ENCODE measurements at places on chromosomes 12 and 14. TPM values are rescaled to one million over a fixed set of nuclear protein-coding genes. Genes with fewer than 3 reads are reported as not detected.

DNA sequence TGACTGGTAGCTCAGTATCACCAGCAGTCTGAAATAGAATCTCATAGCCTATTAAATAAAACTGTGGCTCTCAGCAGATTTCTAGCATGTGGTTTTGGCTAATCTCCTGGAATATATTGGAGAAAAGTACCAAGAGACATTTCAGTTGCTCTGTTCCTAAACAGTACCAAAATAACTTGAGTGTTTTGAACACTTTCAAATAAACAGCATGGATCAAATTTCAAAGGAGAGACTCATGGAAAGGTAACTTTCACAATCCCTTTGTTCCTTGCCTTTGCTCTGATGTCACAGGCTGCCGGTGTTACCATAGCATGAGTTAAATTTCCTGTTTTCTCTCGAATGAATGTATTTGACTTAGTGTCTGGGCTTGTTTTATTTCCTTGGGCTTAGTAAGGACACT is 3.4 kb downstream of the ARG2 start:
- DNase-seq = no peak

- DNase-seq = peak; percentile 92
Measured at GRCh38 chr14:96796851-96797581, at the start of gene VRK1. VRK1 (plus strand) TSS chr14:96797382; CDS start chr14:96833472, 36,090 bp downstream.

DNA sequence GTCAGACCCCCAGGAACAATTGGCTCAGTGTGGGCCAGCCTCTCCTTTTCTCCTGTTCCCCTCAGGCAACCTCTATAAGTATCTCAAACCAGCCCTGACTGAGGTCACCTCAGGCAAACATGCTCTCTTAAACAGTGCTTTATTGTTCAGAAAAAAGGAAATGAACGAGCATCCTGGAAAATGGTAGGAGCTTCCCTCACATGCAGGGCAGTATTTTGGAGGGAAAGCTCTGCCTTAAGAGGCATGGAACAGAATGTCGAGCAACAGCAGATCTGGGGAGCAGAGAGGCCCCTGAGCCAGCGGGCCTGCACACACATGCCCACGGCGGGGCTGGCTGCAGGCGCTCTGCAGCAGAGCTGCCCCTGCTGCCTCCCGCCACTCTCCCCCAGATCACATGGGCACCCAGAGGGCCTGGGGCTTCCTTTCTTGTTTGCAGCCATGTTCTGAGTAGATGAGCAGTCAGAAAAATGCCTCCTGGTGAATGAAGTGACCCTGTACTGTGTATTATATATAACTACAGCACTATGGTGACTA is 42.0 kb downstream of the MOK start:
- no peak for DNase-seq

- no peak for DNase-seq
Measured at GRCh38 chr14:70084226-70084625, 104.5 kb downstream of the SLC8A3 start.

- DNase-seq = no peak
Measured at GRCh38 chr12:65594409-65594808, 229.9 kb upstream of the HMGA2 start.

DNA sequence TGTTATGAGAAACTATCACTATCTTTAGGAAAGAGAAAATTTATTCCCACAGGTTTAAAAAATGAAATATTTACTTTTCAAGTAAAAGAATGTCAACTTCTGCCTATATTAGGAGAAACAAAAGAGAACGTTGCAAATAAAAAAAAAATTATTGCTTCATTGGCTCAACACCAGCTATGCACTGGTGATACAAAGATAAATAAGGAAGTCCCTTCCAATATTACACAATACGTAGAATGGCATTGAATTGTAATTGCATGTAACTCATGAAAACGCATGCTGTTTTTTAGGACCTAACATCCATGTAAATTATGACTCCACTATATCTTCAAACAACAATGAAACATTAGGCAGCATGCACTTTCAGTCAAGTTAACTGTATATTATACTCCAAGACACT is 56.4 kb upstream of the RERGL start:
- DNase-seq = no peak

DNA sequence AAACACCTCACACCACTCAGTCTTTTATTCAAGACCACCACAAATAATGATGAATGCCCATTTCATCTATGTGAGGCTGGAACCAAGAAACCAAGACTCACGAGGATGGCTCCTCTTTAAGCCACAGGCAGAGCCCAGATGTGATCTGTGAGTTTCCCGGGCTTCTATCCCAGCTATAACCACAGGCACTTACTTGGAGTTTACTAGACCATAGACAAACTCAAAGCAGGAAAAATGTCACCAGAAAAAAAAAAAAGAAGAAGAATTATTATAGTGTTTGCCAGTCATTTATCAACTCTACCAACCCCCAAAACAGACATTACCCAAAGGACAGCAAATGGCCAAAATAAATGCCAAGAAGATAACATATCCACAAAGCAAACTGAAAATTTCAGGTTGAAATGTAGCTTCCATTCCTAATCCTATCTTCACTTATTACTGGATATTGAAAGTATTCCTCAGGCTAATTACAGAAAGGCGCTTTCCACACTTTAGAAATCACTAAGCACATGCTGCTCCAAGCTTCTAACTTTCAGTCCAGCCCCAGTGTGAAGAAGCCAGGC is 44.7 kb downstream of the ZFYVE1 start:
- DNase-seq = no peak

DNA sequence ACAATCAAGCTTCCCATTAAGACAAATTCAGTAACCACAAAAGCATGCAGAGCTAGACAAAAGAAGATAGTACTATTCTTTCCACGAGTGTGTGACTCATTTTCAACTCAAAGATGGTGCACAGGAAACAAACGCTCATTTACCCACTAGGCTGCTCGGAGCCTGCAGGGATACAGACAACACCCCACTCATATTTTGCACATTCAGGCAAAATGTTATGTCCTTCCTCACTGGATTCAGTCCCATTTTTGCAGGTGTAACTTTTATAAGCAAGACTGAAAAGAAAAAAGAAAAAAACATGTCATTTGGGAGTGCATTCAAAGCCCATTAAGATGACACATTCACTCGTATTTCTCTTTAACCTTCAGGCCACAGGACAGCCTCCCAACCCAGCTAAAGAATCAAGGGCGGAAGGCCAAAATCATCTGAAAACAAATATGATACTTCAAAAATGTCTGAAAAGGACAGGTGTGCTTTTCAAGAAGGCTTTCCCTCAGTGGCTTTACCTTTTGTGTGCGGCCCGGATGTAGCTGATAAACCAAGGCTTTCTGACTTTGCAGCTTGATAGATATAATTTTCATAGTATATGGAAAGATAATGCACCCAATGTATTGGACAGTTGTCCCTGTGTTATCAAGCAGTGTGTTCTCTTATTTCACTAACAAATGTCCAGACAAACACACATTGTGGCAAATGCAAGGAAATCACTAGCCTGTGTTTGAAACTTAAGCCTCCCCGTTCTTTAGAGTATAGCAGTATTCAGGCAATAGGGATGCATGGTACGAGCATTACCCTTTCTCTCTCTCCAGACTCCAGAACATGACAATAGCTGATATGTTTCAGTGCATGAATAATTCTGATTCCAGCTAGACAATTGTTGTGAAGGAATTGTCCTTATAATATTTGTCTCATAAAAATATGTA is 147.8 kb upstream of the KRR1 start:
- no peak for DNase-seq

- DNase-seq = no peak
Measured at GRCh38 chr12:90991952-90992465, 12.8 kb downstream of the EPYC start.

DNA sequence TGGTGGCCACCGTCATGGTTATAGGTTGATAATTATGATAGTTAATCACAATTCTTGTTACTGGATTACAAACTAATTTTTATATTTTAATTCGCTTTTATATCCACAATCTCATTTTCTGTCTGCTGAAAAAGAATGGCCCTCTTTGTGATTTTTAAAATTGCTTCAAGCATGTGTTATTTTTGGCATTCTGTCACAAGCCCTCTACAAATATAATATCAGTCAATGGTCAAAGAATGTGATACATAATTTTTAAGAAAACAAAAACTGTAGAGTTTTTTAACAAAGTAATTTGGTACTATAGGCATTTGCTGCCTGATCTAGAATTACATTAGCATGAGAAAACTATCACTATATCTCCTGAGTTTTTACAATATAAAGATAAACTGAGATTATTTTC is 352.0 kb upstream of the TMTC1 start:
- no peak for DNase-seq

- no peak for DNase-seq
Measured at GRCh38 chr12:118058881-118059280, 2.1 kb downstream of the WSB2 start.

GRCh38 chr12:80156306-80156705 is 57.0 kb downstream of the OTOGL start:
- no peak for DNase-seq

GRCh38 chr14:68922886-68923285 is 56.2 kb downstream of the ACTN1 start:
- DNase-seq = no peak

GRCh38 chr12:96375841-96376604 is 24.2 kb downstream of the CDK17 start:
- no peak for DNase-seq

DNA sequence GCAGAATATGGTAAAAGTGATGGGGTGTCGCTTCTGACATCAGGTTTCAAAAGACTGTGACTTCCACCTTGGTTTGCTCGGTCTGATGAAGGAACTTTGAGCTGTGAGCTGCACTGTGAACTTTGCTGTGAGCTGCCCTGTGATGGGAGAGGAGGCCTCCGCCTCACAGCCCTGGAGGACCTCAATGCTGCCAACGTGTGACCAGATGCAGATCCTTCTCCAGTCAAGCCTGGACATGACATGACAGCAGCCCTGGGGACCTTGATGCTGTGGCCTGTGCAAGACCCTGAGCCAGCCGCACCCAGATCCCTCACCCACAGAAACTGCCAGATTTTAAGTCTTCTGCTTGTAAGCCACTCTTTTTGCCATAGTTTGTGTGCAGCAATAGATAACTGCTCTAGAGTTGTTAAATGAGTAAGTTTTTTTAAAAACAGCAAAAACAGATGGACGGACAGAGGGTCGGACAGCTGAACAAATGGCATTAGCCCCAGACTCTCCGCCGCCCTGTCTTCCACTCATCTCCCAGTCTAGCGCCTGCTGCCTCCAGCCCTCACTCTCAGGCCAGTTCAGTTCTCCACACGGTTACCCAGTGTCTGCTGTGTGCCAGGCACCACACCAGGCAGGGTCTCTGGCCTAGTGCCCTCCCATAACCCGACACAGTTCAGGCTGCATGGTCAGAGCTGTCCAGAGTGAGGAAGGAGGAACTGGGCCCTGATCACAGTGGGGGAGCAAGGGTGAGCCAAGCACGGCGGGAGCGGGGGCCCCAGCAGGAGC is 13.1 kb upstream of the LRTM2 start:
- peak; percentile 6 for DNase-seq

DNA sequence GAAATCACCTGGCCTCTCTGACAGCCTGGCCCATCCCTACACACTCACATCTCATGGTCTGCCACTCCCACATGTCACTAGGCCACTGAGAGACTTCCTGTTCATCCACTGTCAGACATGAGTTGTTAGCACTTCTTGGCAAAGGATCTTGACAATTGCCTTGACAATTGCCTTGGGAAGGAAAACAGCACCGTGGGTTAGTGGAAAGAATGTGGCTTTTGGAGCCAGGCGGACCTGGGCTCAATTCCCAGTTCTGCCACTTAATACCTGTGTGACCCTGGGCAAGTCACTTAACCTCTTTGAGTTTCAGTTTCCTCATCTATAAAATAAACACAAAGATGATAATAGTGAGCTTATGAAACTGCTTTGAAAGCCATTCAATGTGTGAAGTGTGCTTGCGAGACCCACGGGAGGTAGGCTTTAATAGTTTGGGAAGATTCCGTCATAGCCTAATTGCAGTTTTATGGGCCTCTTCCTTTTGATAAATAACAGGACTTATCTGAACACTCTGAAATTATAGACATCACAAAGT is 250.4 kb downstream of the C12orf75 start:
- DNase-seq = peak; percentile 65

GRCh38 chr12:132583736-132584135 is 26.6 kb downstream of the LRCOL1 start:
- no peak for DNase-seq

DNA sequence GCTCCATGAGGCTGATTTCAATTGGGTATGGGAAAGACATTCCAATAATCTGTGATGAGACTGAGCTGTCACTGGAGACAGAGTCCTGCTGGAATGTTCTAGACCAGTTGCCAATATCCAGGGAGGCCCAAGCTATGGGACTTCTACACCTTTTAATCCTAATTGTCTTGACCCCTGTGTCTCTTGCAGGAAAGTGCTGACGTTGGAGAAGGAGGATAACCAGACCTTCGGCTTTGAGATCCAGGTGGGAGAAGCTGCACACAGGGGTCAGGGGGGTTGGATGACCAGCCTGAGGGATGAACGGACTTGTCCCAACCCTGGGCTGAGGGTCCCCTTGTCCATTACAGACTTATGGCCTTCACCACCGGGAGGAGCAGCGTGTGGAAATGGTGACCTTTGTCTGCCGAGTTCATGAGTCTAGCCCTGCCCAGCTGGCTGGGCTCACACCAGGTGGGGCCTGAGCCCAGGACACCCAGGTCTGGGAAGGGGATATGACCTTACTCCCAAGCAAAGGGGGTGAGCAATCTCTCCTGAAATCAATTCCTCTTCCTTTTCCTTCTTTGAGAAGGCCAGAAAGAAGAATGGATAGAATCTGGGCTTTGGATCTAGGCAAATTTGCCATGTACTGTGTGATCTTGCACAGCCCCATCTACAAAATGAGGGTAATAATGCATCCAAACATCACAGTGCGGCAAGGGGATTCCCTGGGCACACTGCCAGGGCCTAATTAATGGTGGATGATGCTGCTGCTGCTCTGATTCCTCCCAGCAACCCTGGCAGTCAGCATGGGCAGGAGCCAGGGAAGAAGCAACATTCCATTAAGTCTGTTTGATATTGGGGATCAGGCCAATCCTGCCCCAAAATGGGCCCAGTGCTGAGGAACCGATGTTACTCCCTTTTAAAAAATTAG is 4.2 kb downstream of the TAMALIN start:
- no peak for DNase-seq

The CDCA3 gene
- total RNA-seq = not detected

The C12orf50 gene
- total RNA-seq = 7.7 TPM

The PMCH gene
- not detected for total RNA-seq

The ADCY4 gene
- total RNA-seq = 65.1 TPM

The HIF1A gene
- total RNA-seq = 64.9 TPM

The STAC3 gene
- total RNA-seq = not detected

The MGAT4C gene
- 0.29 TPM for total RNA-seq

The AKAP5 gene
- total RNA-seq = 5.3 TPM

The ANKLE2 gene
- total RNA-seq = 77.9 TPM

The AQP6 gene
- not detected for total RNA-seq
